ENCODE measurements at places on chromosomes 2 and 18. TPM values are rescaled to one million over a fixed set of nuclear protein-coding genes. Genes with fewer than 3 reads are reported as not detected.

The FKBP7 gene
- total RNA-seq: 5.7 TPM

- DNase-seq: no peak
- H3K27ac ChIP-seq: no peak overlapping the region
- H3K4me1 ChIP-seq: no peaks in the 10 kb centered on the region
- no peak overlapping the region for H3K4me3 ChIP-seq
- no peaks in the 10 kb centered on the region for H3K36me3 ChIP-seq
Observed at GRCh38 chr2:147575106-147575505, 269.7 kb upstream of the ACVR2A start.

DNA sequence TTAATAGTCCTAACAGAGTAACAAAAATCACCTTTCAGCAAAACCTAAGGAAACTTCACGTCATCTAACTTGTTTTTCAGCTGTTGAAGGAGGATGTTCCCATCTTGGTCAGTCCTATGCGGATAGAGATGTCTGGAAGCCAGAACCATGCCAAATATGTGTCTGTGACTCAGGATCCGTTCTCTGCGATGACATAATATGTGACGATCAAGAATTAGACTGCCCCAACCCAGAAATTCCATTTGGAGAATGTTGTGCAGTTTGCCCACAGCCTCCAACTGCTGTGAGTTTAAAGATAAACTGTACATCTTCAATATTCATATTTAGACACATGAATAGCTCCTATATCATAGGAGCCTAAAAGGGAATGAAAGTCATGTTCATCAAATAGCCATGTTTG lies 10.5 kb downstream of the COL3A1 start:
- DNase-seq: no peak
- no peaks in the 10 kb centered on the region for H3K4me1 ChIP-seq
- no peak overlapping the region for H3K4me3 ChIP-seq
- H3K36me3 ChIP-seq: no peaks in the 10 kb centered on the region
- H3K27me3 ChIP-seq: no peaks in the 10 kb centered on the region
- H3K27ac ChIP-seq: no peak overlapping the region

The C2orf72 gene
- 141 TPM for total RNA-seq

The ANKRD62 gene
- total RNA-seq: under 0.01 TPM

All from liver (tissue), 10 donors.